ENCODE measurements at places on chromosomes 3 and 15.

DNA sequence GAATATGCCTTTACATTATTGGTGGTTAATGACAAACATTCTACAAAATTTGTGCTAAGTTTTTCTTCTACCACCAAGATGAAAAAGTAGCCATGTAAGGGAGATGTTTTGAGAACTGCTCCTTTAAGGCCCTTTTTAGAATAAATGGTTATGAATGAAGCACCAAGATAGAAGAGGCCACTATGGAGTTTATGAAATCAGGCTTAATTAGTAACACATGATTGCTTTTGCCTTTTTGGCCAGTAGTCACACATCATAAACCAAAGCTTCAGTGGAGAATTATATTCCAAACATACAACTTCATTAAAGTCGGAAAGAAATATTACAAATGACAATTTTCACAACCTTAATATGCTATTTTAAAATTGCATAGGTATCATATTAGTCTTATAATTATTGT lies 331.7 kb downstream of the RBMS3 start:
- DNase-seq = no peak

GRCh38 chr3:30578479-30578878 lies 27.9 kb upstream of the TGFBR2 start:
- DNase-seq = no peak

- no peak for DNase-seq
Observed at GRCh38 chr15:41992151-41992802, 19.9 kb upstream of the EHD4 start.

DNA sequence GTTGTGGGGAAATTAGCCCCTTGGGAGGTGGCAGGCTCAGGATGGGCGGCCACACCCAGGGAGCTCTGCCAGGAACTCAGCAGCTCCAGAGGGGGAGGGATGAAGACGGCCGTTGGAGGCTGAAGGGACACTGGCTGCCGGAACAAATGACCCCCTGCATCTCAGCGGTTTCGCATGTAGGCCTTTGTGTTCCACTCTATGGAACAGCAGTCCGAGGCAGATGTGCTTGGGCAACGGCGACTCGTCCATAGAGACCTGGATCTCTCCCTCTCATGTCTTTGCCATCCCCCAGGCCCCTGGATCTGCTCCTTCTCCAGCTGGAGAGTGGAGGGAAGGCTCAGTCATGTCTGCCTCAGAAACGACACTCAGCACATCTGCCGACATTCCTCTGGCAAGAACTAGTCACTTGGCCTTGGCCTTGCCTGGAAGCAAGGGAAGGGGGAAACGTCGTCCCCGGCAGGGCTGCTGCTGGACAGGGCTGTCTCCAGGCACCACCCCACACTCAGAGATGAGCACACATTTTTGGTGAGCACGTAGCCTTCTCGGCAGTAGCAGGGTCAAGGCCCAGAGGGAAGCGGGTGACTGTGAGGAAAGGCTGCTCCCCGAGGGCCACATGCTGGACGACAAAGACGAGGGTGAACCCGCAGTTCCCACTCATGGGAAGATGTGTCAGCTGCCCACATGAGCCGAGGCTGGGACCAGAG lies 83.8 kb downstream of the ASB7 start:
- DNase-seq = no peak

GRCh38 chr3:148307443-148307843 lies 390.3 kb upstream of the AGTR1 start:
- DNase-seq = no peak

- no peak for DNase-seq
Observed at GRCh38 chr3:41569632-41570305, 370.5 kb downstream of the CTNNB1 start.

DNA sequence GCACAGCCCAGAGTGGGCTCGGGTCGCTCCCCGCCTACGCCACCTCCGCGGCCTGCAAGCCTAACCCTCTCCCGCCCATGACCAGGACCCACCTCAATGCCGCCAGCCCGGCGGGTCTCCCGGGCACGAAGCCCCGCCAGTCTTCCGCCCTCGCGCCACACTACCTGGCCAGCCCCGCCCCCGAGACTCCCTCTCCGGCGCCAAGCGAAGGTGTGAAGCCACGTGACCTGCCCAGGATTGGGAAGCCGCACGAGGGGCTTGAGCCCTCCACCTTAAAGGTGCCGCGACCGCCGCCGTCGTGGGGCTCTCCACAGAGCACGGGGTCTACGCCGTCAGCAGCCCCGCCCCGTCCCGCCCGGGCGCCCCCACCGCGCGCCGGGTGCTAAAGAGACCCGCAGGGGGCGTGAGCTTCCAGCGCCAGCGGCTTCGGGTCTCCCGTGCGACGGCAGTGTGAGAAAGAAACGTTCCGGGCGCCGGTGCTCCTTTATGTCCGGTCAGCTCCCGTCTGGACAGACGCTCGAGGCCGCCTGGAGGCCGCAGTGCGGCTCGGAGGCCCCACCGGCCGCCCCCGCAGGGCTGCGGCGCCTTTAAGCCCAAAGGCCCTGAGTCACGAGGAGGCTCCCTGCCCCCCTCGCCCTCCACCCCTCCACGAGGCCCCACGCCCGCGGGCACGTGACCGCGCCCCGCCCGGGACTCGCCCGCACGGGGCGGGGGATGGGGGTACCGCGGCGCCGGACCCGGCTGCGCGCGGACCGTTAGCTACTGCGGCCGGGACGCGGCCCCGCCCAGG lies at the start of gene CPEB1:
Gene CPEB1 (minus strand): TSS at position 319 of the 790 bp plus-strand sequence. CDS start 18,904 bp downstream, outside the sequence.
- peak; percentile 22 for DNase-seq

DNA sequence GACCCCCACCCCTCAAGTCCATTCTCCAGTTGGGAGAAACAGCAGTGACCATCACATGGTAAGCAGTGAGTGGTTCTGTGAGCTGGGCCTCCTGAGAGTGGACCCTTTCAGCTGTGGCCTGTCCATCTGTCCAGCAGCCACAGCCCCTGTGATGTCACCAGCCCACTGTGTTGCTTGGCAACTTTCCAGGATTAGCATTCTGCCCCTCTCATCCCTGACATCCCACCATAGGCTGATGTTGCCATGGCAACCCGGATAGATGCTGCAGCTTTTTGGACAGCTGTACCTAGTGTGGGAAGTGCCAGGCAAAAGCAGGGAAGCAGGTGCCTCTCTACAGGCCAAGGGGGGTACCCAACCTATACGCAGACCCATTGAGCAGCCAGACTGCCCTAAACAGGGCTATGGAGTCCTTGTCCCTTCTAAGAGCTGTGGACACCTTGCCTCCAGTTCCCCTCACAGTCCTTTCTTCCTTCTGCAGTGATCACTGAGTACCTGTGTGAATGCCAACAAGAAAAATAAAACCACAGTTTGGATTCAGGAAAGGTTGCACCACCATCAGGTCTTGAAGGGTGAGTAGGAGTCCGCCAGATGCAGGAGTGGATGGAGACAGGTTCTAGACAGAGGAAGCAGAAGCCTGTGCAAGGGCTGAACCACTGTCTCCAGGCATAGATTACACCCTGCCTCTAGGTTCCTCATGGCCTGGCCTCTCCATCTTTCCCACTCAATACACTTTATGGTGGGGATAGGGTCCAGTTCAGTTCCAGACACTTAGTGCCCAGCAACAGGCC lies at the start of gene DNAH1:
Gene DNAH1 (plus strand): TSS at position 343 of the 788 bp plus-strand sequence. CDS start 6,124 bp downstream, outside the sequence.
- no peak for DNase-seq

DNA sequence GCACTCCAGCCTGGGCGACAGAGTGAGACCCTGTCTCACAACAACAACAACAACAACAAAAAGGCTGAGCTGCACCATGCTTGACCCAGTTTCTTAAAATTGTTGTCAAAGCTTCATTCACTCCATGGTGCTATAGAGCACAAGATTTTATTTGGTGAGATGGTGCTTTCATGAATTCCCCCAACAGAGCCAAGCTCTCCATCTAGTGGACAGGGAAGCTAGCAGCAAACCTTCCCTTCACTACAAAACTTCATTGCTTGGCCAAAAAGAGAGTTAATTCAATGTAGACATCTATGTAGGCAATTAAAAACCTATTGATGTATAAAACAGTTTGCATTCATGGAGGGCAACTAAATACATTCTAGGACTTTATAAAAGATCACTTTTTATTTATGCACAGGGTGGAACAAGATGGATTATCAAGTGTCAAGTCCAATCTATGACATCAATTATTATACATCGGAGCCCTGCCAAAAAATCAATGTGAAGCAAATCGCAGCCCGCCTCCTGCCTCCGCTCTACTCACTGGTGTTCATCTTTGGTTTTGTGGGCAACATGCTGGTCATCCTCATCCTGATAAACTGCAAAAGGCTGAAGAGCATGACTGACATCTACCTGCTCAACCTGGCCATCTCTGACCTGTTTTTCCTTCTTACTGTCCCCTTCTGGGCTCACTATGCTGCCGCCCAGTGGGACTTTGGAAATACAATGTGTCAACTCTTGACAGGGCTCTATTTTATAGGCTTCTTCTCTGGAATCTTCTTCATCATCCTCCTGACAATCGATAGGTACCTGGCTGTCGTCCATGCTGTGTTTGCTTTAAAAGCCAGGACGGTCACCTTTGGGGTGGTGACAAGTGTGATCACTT lies 2.0 kb downstream of the CCR5 start:
- peak; percentile 29 for DNase-seq

GRCh38 chr15:44812029-44812517 lies 75.7 kb downstream of the TRIM69 start:
- no peak for DNase-seq

DNA sequence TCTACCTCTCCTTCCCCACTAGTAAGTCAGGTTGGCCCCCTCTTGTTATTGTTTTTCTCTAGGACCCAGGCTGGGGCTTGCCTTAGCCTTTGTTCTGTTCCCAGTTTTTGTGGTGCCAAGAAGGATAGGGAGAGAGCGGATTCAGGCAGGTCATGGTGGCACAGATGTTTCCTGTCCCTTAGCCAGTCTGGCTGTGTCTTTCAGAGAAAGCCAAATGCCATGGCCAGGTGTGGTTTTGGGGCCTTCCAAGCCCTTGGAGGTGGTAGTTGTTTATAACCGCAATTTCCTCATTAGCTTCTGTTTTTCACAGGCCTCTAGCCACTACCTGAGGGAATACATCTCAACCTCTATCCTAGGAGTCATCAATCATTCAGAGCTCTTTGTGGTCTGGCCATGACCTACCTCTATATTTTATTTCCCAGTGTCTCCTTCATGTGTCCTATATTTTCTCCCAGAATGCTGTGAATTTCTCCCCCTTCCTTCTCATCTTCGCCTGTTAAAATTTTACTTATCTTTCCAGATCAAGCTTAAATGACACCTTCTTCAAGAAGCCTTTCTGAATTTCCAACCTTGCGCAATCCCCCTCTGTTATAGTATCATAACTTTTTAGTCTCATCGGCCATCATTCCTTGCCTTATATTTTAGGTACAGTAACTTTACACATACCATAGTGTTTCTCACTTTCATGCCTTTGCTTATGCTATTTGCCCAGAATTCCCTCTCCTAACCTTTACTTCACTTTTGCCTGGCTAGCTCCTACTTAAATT lies 38.2 kb downstream of the TIMP4 start:
- DNase-seq = no peak

DNA sequence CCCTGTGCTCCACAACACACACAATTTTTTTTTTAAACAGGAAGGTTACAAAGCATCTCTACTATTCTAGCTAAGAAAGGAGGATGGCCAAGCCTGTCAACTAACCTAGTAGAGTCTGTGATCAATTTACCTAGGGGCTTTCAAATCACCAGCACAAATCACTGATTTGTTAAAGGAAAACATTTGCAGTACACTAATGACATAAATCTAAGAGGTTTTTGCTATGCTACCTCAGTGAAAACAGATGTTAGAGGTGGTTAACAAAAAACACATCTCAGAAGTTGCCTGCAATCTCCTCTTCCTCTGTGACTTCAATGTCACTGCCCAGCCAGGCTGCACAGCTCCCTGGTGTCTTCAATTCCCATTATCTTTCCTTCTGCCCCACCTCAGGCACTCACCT lies 72.0 kb downstream of the RAD18 start:
- no peak for DNase-seq

- DNase-seq = no peak
Observed at GRCh38 chr3:52523386-52524257, 10.0 kb downstream of the NT5DC2 start.

DNA sequence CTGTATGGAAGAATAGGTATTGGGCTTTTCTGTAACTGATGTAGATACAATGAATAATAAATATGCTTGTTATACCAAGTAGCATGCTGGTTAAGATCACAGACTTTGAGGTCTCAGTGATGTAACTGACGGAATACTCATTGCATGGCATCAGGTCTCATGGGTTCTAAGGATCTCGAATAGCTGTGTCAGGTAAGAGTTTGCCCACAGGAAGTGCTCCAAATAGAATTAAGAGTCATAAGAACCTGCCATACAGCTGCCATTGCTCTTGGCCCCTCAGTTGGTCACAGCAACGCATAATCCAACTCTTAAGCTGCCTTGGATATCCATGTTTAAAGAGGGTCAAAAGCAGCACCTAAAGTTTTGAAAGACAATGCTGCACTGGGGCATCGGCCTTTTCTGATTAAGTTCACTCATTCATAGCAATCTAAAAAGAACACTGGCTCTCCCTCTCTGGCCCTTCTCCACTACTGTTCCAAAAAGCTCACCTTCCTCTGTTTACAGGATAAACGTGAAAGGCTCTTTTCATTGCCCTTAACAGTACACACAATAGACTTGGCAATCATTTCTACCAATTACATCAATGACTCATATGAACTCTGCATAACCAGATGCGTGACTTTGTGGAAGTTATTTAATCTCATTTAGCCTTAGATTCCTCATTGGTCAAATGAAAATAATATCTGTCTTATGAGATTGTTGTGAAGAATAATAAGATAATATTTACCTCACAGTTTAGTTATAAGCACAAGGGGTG lies 74.6 kb downstream of the ZBTB20 start:
- no peak for DNase-seq

DNA sequence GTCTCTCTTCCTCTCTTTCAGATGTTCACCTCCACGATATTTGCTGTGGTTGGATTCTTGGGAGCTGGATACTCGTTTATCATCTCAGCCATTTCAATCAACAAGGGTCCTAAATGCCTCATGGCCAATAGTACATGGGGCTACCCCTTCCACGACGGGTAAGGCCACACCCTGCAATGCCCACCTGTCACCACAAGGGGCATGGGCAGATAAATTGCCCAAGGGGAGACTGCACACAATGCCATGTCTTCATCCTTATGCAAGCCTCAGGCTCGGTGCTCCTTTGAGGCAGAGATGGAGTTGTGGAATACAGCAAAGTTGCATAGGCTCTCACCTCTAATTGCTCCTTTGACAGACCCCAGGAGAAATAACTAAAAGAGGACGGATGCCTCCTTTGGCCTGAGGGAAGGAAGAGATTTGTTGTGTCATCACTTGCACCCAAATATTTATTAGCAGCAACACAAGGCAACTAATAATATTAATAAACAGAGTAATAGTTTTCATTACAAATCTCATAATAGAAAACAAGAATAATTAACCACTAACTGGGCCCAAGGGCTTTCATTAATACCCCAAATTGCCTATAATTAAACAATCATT lies 13.2 kb downstream of the TM4SF4 start:
- DNase-seq = no peak

Measured in central memory CD4-positive, alpha-beta T cell (primary cell).